ENCODE measurements at places on chromosomes 3 and 15.

DNA sequence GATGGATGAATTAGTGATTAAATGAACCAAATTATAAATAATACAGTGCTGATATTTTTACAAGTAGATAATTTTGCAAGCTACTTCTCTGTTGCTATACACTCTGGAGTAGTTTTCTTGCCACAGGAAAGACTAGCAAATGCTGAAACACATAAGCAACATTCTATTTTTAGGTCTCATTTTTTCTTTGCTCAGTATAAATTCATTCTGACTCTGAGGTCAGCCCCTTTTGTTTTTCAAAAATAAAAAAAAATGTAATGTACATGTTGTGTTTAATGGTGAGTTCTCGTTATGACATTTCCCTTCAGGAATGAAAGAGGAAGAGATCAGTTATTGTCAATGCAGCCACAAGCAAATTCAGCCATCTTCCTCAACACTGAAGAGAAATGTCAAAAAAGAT lies 24.9 kb downstream of the GJD2 start:
- no peak for DNase-seq

DNA sequence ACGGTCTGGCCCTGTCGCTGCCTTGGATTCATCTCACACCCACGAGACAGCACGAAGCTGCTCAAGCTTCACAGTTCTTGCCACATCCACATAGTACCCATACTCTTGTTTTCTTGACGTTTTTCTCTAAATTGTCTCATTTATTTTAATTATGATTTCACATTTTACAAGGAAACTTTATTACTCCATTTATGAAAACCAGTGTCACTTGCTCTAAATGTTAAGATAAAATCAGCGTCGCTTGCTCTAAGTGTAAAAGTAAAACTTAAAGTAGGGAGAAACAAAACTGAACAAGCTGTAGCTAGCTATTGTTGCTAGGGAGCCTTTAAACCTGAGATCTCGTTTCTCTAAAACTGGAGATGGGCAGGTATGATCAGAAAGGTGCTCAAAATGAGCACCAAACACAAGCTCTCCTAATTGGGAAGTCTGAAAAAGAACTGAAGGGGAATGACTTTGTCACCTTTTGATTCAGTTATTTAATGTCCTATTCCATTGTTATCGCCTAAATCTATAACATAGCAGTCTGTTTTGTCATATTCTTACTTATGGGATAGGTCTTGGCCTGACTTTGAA lies 680 bp downstream of the IFT122 start:
- DNase-seq: peak; percentile 58

GRCh38 chr3:71961378-71961777 lies 176.4 kb upstream of the PROK2 start:
- DNase-seq: no peak

GRCh38 chr3:37125195-37126073 lies 48.9 kb downstream of the LRRFIP2 start:
- no peak for DNase-seq

DNA sequence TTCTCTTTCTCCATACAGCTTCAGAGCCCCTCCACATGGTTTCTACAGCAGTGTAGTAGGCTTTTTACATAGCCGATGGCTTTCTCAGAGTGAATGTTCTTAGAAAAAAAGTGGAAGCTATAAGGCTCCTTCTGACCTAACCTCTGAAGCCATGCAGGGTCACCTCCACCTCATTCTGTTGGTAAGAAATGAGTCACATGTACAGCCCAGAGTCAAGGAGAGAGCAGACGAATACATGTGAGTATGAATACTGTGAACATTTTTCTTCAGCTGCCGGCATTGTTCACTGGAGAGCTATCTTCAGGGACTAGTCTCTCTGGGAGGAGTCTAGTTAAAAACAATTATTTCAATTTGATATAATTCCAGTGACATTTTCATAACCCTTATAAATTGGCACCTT lies 68.2 kb upstream of the THRB start:
- no peak for DNase-seq

DNA sequence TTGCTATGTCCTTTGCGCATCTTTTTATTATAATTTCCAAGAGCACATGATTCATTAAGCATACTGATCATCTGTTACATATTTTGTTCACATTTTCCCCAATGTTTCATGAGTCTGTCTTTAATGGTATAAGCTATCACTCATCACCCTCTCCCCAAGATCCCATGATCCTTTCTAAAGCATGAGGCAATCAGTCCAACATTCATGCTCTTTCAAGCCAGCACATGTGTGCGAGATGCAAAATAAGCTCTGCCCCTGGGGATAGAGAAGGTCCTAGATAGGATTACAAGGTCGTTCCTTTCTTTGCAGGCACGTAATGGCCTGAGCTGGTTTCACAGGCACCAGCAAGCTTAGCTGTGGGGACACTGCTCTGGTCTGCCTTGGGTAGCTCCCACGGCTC lies 32.2 kb upstream of the B3GNT5 start:
- DNase-seq: no peak

GRCh38 chr3:2099028-2099671 lies 484 bp downstream of the CNTN4 start:
- no peak for DNase-seq

DNA sequence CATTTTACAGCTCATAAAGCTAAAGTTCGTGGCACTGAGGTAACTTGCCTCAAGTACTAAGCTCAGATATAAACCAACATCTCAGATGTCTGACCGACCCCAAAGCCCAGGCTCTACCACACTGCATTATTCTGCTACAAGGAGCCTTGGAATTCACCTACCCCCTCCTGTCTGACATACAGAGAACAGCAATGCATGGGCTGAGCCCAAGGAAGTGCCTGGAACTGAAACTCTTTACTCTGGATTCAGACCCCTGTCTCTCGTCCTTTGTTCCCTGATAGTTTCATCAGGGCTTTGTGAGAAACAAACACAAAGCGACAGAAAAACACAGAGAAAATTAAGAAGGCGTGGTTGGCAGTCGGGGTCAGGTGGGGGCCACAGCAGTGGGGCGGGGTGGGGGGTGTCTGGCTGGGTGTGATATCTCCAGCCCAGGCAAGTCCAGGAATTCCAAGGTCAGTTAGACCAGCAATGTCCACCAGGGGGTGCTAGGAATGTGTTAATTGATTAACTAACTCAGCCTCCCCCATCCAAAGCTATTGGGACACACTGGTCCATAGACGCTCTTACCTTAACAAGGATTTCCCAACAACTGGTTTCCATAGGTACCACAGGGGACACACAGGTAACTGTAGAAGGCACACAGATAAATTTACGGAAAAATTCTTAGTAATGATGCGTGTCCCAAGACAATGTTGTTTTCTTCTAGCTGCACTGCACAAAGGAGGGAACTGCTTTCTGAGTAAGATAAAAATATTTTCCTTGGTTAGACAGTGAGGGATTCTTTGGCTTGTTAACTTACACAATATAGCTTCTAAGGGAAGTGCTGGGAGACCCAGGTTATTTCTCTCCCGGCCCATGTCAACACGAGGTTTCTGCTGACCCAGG lies 18.8 kb upstream of the SSUH2 start:
- peak; percentile 45 for DNase-seq

Measured in inflammatory macrophage treated with lipopolysaccharide for 1 hour (primary cell).